GM10248 (cell line): ENCODE measurements at places on chromosomes 16 and 17.

DNA sequence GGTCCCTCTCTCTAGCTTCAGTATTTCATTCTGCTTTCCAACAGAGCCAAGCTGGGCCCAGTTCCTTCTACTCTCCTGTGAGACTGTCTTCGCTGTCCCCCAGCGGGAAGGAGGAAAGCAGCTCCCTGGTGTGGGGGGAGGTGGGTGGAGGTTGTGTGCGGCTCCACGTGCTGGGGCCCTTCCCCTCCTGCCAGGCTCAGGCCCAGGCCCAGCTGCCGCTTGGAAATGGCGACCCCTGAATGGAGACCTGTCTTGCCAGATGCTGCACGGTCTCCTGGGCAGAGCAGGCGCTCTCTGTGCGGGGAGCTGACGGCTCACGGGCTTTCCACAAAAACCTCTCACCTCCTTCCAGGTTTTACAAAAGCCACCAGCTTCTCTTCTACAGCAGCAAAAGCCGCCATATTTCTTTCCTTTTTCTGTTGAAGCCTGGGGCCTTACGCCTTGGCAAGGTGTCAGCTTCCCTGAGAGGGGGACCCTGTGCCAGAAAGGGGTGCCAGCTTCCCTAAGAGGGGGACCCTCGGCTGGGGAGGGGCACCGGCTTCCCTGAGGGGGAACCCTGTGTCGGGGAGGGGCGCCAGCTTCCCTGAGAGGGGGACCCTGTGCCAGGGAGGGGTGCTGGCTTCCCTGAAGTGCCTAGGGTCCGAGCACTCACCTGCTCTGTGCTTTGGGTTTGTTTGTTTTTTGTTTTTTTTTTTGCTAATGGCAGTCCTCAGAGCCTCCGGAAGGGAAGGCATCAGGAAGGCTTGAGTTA is 47.5 kb downstream of the ZNF778 start:
- DNase-seq = no peak

- DNase-seq = no peak
These were observed 45.1 kb downstream of the MYH11 start for GRCh38 chr16:15811481-15812400.

DNA sequence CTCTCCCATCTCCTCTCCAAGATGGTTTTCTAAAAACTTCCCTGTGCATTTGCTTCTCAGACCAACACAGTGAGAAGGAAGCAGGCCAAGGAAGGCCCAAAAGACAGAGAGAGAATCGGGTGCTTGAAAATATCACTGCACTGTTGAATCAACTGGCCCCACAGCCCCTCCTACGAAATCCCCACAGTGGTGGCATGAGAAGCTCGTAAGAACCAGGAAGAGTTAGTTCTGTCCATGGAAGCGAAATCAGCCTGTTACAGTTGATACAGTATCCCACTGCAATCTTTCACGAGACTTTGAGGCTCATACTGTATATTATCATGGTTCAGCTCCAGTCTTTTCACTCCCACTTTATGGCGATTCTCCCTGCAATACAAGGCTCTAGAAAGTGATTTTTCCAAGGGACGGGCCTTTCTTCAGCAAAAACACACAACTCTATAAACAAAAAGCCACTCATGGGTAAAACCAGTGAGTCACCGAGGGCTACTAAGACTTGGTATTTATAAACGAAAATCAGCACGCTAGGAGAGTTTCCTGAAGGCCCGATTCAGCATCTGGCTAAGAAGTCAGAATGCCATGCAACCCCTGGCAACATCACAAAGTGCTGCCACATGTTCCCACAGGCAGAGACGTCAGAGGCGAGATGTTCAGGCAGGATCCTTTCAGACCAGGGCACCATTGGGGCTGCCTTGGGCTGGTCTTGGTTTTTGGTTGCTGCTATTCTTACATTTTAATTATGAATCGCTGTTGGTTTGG is 185.7 kb downstream of the IRX5 start:
- no peak for DNase-seq

DNA sequence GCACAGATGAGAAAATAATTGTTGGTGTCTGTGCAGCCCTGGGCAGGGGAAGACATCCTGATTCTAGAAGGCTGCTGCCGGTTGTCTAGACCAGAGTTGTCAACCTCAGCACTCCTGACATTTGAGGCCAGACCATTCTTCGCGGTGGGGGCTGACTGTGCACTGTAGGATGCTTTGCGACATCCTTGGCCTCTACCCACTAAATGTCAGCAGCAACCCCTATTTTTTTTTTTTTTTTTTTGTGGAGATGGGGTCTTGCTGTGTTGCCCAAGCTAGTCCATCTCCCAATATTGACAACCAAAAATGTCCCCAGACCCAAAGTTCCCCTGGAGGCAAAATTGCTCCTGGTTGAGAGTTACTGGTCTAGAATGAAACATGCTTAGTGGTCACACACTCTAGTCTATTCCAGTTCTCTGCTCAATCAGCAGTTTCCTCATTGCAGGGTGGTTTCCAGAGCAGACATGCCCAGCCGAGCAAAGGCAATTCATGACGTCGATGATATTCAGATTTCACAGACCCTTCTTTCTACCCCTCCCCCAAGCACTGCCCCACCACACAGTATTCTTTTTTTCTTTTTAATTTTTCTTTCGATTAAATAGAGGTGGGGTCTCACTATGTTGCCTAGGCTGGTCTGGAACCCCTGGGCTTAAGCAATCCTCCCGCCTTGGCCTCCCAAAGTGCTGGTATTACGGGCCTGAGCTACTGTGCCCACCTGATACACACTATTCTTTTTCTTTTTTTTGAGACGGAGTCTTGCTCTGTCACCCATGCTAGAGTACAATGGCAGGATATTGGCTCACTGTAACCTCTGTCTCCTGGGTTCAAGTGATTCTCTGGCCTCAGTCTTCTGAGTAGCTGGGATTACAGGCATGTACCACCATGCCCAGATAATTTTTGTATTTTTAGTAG is 9.0 kb downstream of the C17orf99 start:
- peak; percentile 72 for DNase-seq

DNA sequence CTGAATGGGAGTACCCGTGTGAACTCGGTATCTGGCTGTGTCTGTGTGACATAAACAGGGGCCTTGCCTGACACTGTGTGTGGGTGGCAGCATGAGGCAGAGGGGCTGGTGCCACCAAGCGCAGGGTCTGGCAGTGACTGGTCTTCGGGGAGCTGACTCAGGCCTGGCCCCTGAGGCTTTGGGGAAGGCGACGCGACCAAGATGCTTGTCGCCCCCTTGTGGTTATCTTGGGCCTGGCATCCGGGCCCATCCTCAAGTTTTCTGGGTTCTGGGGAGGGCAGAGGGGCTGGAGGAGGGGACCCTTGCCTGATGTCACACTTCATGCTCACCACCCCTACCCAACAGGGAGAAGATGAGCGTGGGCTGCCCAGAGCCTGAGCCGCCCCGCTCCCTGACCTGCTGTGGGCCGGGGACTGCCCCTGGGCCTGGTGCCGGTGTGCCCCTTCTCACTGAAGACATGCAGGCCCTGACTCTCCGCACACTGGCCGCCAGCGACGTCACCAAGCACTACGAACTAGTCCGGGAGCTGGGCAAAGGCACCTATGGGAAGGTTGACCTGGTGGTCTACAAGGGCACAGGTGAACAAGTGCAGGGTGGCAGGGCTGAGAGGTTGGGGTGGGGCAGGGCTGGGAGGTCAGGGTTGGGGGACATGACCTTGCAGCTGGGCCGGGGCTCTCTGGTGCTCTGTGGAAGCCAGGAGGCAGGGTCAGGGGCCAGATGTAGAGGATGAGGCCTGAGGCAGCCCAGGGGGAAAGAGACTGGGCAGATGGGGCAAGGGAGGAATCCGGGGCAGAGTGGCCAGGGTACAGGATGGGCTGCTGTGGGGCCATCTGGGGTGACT is 24.9 kb downstream of the SBK1 start:
- DNase-seq = peak; percentile 83

DNA sequence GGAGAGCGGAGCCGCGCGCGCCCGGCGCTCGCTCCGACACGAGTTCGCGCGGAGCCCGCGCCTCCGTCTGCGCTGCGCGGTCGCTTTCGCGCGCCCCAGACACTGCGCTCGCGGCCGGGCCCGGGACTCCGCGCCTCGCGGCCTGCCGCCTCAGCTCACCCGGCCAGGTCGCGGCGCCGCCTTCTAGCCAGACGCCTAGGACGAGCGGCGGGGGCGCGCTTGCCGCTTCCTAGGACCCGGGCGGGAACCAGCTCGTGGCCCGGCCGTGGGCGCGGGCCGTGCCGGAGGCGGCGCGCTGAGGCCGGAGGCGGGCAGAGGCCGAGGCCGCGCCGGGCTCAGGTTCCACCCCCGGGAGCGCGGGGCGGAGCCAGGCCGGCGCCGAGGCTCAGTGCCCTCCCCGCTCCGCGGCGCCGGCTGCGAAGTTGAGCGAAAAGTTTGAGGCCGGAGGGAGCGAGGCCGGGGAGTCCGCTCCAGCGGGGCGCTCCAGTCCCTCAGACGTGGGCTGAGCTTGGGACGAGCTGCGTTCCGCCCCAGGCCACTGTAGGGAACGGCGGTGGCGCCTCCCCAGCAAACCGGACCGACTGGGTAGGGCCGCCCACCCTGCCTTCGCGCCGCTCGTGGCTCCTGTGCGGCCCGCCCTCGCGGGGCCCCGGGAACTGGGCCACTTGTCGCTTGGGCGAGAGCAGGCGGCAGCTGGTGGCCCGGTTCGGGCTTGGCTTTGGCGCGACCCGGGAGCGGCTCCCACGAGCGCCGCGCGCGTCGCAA is at the start of gene SPHK1:
TSS of gene SPHK1 (plus strand) at position 388 of the 765 bp plus-strand sequence. CDS start 1,036 bp downstream, outside the sequence.
- peak; percentile 90 for DNase-seq

DNA sequence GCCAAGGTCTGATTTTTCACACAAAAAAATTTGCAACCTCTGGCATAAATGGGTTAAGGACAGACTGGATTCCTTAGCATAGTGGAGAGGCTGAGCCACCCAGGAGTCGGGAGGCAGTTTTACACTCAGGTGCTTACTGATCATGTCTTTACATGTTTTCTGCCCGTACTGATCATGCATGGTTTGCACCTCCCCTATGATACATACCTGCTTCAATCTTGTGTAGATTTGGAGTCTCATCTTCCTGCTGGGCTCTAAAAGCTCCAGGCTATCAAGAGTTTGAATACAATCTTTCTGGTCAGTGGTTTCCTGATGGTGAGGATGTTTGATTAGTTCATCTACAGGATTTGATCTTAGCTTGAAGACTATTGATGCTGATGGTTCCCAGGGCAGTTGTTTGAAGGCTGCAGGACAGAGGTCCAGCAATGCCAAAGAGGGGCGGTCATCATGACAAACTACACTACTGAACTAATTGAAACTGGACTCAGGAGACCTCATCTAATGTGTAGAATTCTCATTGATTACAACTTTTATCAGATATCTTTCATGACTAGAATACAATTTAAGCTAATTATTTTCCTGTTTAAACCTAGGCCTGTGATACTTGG is 6.9 kb downstream of the C1QBP start:
- no peak for DNase-seq
